ENCODE measurements at places on chromosomes 5 and 9. TPM values are rescaled to one million over a fixed set of nuclear protein-coding genes. Genes with fewer than 3 reads are reported as not detected.

DNA sequence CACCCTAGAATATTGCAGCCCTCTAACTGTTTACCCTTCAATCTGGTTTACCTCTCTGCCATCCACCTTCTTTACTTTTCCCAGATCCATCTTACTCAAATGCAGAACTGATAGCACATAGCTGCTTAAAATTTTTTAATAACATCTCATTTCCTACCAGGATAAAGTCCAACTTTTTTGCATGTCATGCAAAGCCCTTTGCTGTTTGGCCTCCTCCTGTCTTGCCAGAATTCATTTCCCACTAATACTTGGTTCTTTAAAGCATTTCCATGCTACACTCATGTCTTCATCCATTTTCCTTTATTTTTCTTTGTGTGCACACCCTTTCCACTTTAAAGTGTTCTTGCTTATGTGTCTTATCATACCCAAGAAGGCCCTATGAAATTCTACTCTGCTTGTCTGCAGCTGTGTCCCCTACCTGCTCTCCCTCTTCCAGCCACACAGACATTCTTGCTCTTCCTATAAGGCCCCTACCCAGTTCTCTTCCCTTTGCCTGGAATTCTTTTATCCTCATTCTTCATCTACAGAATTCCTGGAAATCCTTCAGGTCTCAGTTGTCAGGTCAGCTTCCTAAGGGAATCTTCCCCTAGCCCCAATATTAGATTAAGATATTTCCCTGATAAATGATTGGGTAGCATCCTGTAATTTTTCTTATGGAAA is 50.3 kb downstream of the TLE4 start:
- no peak for DNase-seq

GRCh38 chr9:135230386-135230765 is 142.9 kb downstream of the OLFM1 start:
- no peak for DNase-seq

- no peak for DNase-seq
These were observed 226.6 kb upstream of the PPP1R2B start for GRCh38 chr5:156623381-156624040.

DNA sequence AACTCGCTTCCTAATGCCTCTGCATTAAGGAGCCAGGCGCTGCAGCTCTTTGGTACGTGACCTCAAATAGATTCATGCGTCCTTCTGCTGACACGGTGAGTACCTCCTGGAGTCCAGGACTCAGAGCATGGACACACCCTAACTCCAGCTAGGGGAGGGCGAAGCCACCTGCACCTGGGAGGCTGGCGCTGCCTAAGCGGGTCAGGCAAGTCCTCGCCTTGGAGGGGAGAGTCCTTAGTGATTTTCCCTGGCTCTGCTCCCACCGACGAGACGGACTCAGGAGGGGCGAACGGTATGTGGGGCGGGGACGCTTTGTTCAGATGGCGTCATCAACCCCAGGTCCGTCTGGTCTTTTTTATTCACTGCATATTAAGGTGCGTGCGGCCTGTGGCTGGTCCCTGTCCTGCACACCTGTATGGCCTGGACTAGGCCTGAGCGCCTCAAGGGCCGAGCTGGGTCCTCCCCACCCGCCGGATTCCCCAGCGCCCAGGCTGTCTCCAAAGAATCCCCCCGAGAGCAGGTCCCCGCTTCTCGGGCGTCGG is 50.3 kb downstream of the NSUN2 start:
- no peak for DNase-seq

DNA sequence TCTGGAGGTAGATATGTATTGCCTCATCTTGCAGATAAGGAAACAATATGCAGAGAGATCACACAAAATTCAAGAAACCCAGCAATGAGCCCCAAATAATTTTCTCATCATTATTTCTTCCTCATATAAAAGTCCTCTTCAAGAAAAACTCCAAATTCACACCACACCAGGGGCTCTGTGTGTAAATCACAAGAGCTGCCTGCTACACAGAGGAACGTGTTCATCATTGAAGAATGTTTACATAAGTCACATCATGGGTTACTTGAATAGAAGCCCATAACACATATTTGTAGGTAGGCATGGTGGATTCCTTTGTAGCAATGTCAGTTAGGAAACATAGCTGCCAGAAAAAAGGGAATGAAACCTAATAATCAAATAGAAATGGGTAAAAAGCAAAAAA is 308.1 kb upstream of the TLE4 start:
- DNase-seq, result no peak

GRCh38 chr9:95606489-95607350 is 89.9 kb upstream of the PTCH1 start:
- no peak for DNase-seq

GRCh38 chr9:121698627-121699570 is 47.5 kb downstream of the DAB2IP start:
- peak; percentile 72 for DNase-seq

GRCh38 chr5:137613554-137614265 is 114.6 kb upstream of the SPOCK1 start:
- DNase-seq, result no peak

Gene COL15A1
- 31.5 TPM for total RNA-seq

DNA sequence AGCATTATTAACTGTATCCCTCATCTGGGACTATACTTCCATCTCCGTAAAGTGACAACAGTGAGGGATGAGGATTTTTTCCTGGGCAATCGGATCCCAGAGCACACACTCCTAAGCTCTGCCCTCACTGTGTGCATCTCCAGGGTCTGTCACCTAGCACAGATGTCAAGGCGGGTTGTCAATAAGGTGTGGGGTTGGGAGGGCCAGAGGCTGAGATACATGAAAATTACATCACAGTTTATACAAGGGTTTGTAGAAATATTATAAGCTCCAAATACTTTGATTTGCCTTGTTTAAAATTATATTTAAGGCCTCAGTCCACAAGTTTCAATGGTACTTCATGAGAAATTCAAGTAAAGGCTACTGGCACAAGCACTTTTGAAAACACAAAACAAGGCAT is 4.5 kb downstream of the ADAMTS12 start:
- DNase-seq, result no peak

Gene PCDHGB2
- 0.51 TPM for total RNA-seq

Gene ANKRD34B
- not detected for total RNA-seq

Gene MVB12B
- total RNA-seq, result 18.4 TPM

DNA sequence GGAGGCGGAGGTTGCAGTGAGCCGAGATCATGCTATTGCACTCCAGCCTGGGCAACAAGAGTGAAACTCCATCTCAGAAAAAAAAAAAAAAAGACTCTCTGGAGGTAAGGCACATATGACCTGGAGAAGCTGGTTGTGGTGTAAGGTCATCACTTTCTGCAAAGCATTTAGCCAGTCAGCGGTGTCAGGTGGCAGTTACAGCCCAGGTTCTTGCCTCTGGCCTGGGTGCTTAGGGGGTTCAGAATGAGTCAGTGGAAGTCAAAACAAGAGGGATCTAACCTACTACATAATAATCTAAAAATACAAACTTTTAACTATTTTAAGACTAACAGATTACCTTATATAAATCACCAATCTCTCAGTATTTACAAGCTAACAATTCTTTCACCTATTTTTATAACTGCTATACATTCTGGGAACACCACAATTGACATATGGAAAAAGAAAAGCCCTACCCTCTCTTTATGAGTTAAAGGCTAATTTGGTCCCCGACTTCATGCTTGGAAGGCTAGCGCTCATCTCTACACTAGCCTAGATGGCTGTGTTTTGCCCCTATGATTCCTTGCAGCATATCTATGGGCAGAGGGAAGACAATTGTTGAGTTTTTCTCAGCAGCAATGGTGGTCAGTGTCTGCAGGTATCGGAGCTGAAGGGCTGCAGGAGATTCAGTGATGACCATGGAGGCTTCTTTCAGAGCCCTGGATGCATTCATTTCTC is 29.2 kb downstream of the STOM start:
- DNase-seq, result no peak

Gene TUT7
- 27.2 TPM for total RNA-seq

DNA sequence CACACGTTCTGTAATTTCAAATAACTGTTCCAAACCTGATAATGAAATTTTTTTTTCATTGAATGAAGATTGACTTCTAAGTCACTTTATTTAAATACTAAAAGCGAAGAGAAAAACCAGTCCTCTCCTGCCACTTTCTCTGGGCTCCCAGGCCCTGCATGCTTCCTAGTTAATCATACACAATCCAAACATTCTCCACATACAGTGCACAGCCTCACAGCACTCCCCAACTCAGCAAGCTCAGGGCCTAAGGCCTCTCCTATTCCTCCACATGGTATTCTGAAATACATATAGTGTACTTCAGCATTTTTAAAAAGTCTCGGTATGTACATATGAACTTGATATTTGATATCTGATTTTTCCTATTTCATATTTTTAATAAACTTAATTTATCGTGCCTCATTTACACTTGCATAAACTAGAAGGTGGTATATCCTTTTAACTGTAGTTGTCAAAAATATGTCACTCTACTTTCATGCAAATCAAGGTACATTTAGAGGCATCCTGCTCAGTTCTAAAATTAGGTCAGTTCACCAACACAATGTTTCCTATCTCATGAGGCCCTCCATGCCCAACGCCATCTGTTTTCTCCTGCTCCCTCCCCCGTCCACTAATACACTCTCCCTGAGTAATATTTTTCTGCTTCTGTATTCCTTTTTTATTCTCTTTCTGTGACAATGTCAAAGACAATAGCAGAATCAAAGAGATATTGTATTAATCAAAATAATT is 206.7 kb downstream of the ARRDC3 start:
- DNase-seq, result no peak

Gene MLANA
- not detected for total RNA-seq

Gene LCN9
- total RNA-seq, result not detected

DNA sequence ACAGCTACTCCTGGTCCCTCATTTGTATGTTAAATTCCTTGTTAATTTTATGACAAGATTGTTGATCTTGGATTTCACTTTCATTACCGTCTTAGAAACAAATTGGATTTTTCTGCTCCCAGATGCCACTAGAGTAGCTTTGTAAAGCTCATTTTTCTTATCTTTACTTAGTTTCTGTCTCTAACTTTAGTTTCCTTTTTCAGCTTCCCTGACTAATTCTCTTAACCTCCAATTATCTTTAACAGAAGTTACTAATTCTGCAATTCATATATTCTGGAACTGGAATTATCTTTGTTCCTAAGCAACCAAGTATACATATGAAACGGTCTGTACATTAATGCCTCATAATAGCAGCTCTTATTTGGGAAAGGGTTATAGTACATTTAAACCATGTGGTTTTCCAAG is 16.7 kb downstream of the ITGA1 start:
- DNase-seq, result no peak

GRCh38 chr5:141477815-141478214 is 2.0 kb downstream of the PCDHGC3 start:
- no peak for DNase-seq

GRCh38 chr5:133840168-133840567 is 128.3 kb downstream of the C5orf15 start:
- no peak for DNase-seq

Gene GABRA6
- not detected for total RNA-seq

DNA sequence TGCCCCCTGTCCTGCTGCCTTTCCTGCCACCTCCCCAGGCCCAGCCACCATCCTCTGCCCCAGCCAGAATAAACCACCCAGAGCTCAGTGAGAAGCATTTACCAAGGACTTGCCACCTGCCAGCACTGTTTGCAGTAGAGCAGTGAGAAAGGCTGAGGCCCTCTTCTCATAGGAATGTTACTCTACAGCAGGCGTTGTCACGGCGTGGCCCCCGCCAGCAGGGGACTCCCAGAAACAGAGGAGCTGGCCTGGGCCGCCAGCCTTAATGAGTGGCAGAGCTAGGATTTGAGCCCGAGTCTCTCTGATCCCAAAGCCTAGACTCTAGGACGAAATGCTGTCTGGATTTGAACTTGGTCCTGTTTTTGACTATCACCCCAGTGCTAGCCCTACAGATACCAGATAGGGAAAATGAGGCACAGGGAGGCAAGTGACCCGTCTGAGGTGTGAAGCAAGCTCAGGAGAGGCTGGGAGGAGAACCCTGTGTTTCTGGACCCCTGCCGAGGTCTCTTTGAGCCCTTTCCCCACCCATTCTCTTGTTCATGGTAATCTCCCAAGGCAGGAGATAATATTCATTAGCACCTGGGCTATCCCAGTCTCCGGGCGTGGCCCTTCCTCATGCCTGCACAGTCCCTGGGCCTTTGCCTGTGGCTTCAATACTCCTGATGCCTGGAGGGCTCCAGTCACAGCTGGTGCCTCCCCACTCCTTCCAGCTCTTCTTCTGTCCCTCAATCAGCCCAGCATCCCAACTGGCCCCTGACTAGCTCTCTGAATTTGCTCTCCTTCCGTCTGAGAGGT is 30.7 kb downstream of the HRH2 start:
- DNase-seq, result no peak

Gene SLC25A2
- 0.09 TPM for total RNA-seq

- DNase-seq, result no peak
These were observed 91.6 kb upstream of the NR4A3 start for GRCh38 chr9:99730062-99730461.

DNA sequence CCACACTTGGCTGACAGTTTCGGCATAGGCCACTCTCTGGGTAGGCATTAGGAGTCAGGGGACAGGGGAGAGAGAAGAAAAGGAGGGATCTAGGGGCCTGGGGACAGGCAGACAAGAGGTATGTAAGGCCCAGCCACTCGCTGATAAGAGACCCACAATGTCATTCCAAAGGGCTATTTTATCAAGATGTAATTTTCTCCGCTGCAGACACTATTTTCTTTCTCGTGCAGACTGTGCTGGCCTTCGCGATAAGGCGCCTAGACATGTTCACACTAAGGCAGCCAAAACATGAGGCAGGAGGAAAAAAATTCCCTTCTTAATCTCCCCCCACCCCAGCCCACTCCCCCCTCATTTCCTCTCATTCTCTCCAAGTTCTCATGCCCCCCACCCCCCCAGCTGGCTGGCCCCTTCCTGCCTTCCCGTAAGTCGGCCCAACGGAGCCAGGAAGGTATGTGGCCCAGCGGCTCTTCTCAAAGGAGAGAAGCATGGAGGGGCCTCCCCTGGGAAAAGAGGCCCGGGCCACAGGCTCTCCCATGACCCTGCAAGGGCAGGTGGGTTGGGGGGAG is 44.9 kb upstream of the SYNPO start:
- DNase-seq, result peak; percentile 93

DNA sequence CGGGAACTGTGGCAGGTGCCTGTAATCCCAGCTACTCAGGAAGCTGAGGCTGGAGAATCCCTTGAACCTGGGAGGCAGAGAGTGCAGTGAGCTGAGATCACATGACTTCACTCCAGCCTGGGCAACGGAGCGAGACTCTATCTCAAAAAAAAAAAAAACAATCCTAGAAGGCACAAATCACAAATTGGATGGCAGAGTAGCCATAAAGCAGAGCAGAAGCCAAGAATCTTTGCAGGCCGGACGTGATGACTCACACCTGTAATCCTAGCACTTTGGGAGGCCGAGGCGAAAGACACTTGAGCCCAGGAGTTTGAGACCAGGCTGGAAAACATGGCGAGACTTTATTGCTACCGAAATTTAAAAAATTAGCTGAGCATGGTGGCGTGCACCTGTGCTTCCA is 9.2 kb upstream of the FUBP3 start:
- peak; percentile 61 for DNase-seq

GRCh38 chr5:17995997-17996396 is 361.7 kb downstream of the TAF11L14 start:
- no peak for DNase-seq
